Activated naive CD8-positive, alpha-beta T cell treated with anti-CD3 and anti-CD28 coated beads, Interleukin-2, amount 50 U/mL, for 16 hours (primary cell): ENCODE measurements at places on chromosomes 12 and 14.

- DNase-seq, result no peak
Measured at GRCh38 chr14:95269493-95269892, 50.2 kb downstream of the CLMN start.

DNA sequence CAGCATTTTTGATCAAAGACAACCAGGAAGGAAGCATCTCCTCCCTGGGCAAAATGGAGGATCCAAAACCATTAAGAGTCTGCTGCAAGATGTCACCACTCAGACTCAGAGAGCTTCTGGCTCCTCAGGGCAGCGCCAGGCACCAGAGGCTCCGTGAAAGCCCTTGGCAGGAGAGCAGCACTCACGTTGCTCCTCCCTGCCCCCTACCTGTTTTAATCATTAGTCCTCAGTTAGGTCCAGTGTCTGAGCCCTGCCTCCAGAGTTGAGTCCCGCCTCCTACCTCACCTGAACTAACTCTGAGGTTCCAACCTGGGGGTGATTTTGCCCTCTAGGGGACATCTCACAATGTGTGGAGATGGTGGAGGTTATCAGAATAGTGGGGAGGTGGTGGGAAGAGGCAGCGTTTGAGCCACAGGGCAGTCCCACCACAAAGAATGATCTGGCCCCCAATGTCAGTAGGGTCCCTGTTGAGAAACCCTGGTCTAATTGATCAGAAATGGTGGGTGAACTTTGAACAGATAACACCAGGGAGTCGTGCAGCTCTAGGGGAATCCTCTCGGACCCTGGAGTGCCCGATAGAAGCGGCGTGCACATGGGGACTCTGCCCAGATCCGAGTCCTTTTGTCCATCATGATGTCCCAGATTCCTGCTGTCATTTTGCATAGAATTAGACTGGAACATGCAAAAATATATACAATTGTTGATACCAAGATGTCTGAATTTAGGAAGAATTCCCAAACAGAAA is 156.7 kb upstream of the DIO3 start:
- DNase-seq, result no peak

GRCh38 chr12:26204612-26205289 is 9.4 kb downstream of the SSPN start:
- DNase-seq, result no peak

DNA sequence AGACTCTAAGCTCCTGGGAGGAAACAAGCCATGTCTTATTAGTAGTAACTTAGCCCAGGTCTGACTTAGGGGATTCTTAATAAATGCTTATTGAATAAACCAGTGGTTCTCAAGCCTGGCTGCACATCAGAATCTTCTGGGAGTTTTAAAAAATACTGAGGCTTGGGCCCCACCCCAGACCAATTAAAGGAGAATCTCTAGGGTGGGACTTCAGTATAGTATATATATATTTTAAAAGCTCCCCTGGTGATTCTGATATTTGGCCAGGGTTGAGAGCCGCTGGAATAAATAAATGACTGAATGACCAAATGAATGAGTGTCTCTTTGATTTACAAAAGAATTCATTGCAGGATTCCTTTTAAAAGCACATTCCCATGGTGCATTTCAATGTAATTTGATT is 151.5 kb upstream of the GSC start:
- DNase-seq, result no peak

GRCh38 chr12:59388176-59388575 is 207.7 kb upstream of the SLC16A7 start:
- no peak for DNase-seq

- DNase-seq, result no peak
Measured at GRCh38 chr12:1872001-1872400, 46.5 kb downstream of the CACNA2D4 start.

DNA sequence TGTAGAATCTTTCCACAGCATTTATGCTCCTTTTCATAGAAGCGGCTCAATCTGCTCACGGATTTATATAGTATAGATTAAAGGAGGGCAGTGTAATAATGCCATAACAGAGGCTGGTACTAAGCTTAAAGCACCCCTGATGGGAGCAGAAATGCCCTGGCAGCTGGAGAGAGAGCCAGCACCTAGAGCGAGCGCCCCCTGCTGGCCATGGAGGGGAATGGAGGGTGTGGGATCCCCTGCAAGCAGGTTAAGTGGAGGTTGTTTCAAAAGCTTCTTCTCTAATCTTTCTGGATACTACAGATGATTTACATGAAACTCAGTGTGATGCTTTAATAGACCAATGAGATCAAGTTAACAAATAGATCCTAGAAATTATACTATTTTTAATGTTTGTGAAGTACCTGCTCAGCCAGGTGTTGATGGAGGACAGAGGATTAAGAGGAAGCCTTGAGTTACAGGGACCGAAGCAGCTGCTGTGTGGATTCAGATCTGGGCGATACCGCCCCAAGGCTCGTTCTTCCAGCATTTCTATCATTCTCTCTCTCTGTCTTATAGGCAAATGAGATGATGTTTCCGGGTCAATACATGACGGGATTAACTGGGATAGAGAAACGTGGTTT is 1519.3 kb upstream of the TMEM132C start:
- DNase-seq, result no peak

GRCh38 chr12:123389560-123390351 is 5.8 kb downstream of the KMT5A start:
- DNase-seq, result no peak

- no peak for DNase-seq
Measured at GRCh38 chr14:100592461-100592891, 5.3 kb upstream of the BEGAIN start.

GRCh38 chr12:103382736-103383346 is 112.9 kb downstream of the C12orf42 start:
- DNase-seq, result no peak

DNA sequence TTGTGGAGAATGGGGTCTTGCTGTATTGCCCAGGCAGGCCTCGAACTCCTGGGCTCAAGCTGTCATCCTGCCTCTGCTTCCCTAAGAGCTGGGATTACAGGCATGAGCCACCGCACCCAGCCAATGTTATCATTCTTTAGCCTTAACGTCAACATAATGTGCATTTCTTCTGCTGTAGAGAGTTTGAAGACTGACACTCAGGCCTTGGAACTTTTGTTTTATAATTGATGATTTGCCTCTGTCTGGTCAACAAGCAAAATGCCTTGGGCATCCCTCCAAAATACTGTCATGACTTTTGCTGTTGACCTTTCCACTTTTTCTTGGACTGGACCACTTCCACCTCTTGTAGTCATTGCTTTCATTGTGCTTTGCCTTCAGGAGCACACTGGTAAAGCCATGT is 29.0 kb downstream of the FAM234B start:
- no peak for DNase-seq

- DNase-seq, result no peak
Measured at GRCh38 chr12:123032736-123033391, 52.4 kb downstream of the ARL6IP4 start.

GRCh38 chr14:79407572-79407971 is 803.7 kb downstream of the DIO2 start:
- DNase-seq, result no peak

DNA sequence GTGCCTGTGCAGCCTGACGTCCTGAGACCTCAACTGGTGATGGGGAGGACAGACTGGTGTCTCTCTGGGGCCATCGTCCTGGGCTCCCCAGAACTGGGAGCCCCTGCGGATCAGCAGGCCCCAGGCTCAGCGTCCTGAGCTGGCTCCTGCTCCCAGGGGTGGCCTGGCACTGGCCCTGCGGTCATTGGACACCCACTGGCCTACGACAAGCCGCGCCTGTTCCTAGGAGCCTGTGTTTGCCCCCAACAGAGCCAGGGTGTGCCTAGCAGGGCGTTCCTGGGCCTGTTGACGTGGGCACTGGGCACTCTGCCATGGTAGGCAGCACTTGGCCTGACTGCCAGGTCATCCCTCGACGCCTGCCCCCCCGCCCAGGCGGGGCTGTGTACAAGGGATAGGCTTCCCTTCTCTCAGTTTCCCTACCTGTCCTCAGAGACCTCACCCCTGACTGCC is 8.4 kb downstream of the ADSS1 start:
- no peak for DNase-seq

- no peak for DNase-seq
Measured at GRCh38 chr12:5018677-5019076, 25.0 kb upstream of the KCNA5 start.

GRCh38 chr14:99706107-99706900 is 22.2 kb downstream of the CYP46A1 start:
- DNase-seq, result no peak

DNA sequence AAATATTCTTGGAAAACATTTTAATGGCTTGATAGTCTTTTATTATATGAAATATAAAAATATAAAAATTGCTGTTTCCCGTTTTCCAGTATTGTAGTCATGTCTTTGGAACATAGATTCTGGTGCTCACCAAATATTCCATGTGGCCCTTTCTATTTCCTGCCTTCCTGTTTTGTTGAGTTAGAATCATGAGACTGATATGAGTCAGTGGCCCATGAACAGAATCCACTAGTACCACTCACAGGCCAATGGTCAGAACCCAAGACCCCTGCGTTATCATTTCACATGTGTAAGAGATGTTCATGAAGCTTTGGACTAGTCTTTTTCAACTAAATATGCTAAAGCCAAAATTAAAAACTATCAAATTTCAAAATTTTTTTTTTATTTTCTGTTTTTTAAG is 56.9 kb downstream of the BICD1 start:
- no peak for DNase-seq

DNA sequence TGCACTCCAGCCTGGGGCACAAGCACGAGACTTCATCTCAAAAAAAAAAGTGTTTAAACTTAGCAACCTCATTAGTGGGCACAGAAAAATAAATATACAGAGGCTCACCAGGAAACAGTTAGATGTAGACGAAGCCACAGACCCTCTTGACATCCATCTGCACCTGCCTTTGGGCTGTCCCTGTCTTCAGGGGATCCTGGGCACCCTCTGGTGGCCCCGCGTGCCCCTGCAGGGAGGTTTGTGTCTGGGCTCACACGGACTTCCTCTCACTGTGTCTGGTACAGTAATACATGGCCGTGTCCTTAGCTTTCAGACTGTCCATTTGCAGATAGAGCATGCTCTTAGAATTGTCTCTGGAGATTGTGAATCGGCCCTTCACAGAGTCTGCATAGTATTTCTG is 916.5 kb downstream of the TMEM121 start:
- DNase-seq, result peak; percentile 11

GRCh38 chr12:111174251-111174960 is 194.5 kb downstream of the PHETA1 start:
- DNase-seq, result no peak
